ENCODE measurements at places on chromosomes 7 and 10.

DNA sequence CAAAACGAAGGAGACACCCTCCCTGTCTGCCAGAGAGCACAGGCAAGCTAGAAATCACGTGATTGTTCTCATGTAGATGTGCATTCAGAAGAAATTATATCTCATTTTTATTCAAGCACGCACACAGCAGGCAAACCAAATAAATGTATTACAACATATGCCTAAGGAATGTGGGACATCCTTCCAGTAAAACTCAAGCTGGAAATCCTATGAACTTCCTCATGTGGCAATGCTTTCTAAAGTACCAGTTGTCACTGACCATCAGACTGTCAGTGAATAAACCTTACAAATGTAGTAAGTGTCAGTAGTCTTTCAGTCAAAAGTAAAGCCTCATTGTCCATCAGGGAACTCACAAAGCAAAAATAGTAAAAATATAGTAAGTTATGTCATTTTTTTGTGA lies 350.1 kb upstream of the POM121L12 start:
- no peak for DNase-seq
- H3K4me1 ChIP-seq, result peaks cover 4% of the 10 kb centered on the region
- H3K27me3 ChIP-seq, result no peaks in the 10 kb centered on the region
- H3K4me3 ChIP-seq, result no peak overlapping the region

- H3K4me1 ChIP-seq, result no peaks in the 10 kb centered on the region
- H3K27me3 ChIP-seq, result no peaks in the 10 kb centered on the region
- H3K4me3 ChIP-seq, result no peak overlapping the region
- no peaks in the 10 kb centered on the region for H3K36me3 ChIP-seq
- DNase-seq, result no peak
Measured at GRCh38 chr10:73339436-73339835, 19.2 kb downstream of the CFAP70 start.

- no peaks in the 10 kb centered on the region for H3K36me3 ChIP-seq
- H3K27me3 ChIP-seq, result no peaks in the 10 kb centered on the region
- DNase-seq, result no peak
- H3K4me3 ChIP-seq, result no peak overlapping the region
- peaks cover 31% of the 10 kb centered on the region for H3K4me1 ChIP-seq
Measured at GRCh38 chr10:110797416-110797815, 74.3 kb upstream of the PDCD4 start.

DNA sequence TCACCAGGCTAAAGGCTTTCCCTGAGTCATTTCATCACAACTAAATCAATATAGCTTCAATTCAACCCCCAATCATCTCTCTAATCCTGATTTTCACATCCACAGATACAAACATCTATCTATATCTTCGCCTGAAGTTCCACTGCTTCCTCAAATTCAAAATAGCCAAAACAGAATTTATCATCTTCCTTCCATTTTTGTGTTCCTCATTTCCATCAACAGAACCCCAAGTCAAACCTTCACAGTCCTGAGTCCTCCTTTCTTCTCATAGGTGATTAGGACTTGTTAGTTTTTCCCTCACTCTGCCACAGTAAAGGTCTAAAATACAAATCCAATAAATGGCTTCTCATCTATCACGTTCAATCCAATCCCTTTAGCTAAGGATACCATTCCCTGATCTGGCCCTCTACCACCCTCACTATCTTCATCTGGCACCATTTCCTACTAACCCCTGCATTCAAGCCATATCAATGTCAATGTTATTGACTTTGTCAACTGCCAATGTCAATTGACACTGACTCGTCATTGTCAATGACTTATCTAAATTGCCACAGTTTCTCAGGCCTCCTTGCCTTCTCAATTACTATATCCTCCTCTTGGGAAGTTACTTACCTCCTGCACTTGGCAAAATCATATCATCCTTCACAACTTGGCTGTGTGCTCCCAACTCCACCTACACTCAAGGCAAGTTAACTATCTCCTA lies 2.6 kb downstream of the HYCC1 start:
- no peak overlapping the region for H3K27ac ChIP-seq
- H3K27me3 ChIP-seq, result no peaks in the 10 kb centered on the region
- H3K4me1 ChIP-seq, result peaks cover 14% of the 10 kb centered on the region
- no peaks in the 10 kb centered on the region for H3K36me3 ChIP-seq
- no peak overlapping the region for H3K4me3 ChIP-seq

- no peak for DNase-seq
- no peak overlapping the region for H3K27ac ChIP-seq
- H3K36me3 ChIP-seq, result no peaks in the 10 kb centered on the region
- H3K4me1 ChIP-seq, result peaks cover 5% of the 10 kb centered on the region
- no peaks in the 10 kb centered on the region for H3K27me3 ChIP-seq
- H3K4me3 ChIP-seq, result no peak overlapping the region
Measured at GRCh38 chr10:12728494-12728893, 273.0 kb downstream of the CCDC3 start.

GRCh38 chr10:33334153-33334804 lies at the start of gene NRP1:
NRP1 (minus strand) TSS chr10:33334667; CDS start chr10:33334382, 285 bp downstream.
- no peaks in the 10 kb centered on the region for H3K27me3 ChIP-seq
- peak; percentile 47 for DNase-seq
- H3K36me3 ChIP-seq, result no peaks in the 10 kb centered on the region

GRCh38 chr7:81777697-81778096 lies 7.8 kb upstream of the HGF start:
- H3K4me1 ChIP-seq, result no peaks in the 10 kb centered on the region
- no peak overlapping the region for H3K4me3 ChIP-seq
- no peaks in the 10 kb centered on the region for H3K36me3 ChIP-seq
- no peak for DNase-seq
- H3K27me3 ChIP-seq, result no peaks in the 10 kb centered on the region

DNA sequence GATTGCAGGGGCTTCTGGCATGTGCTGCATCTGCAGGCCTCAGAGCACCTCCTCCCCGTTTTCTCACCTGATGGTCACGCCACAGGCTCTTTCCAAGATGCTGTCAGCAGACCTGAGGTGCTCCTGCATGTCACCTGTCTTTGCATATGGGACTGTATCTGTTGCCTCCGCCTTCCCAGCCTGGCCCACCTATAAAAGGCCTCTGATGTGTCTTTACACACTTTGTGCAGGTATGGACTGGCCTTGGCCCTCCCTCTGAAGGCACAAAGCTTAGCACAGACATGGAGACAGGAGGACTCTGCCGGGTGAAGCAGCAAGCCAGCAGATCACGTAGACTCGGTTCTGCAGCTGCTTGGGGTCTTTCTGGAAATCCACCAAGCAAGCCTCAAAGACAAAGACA lies 220.9 kb upstream of the PPP2R2D start:
- DNase-seq, result no peak
- H3K27ac ChIP-seq, result no peak overlapping the region
- no peaks in the 10 kb centered on the region for H3K27me3 ChIP-seq
- no peak overlapping the region for H3K4me3 ChIP-seq

DNA sequence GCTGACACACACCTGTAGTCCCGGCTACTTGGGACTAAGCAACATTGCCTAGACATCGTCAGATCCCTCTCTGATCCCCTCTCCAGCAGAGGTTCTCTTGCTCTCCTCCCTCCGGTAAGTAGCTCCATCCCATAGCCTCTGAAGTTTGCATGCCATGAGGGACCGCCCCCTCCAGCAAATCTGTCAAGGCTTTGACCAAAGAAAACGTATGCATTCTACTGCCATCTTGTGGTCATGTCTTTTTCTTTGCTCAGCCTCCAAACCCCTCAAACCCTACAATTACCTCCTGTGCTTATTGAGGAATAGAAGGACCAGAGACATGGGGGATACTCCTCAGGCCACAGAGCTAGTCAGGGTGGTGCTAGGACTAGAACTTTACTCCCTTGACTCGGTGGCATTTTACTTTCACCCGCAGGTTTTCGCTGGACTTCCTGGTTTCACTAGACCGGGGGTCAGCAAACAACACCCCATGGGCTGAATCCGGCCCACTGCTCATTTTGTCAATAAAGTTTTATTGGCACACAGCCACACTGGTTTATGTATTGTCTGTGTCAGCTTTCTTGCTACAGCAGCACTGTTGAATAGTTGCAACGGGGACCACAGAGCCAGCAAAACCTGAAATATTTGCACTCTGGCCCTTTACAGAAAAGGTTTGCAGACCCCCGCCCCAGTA lies 202.6 kb upstream of the FOXK1 start:
- no peaks in the 10 kb centered on the region for H3K4me1 ChIP-seq
- H3K27me3 ChIP-seq, result no peaks in the 10 kb centered on the region
- no peak overlapping the region for H3K4me3 ChIP-seq
- no peaks in the 10 kb centered on the region for H3K36me3 ChIP-seq

Data from hepatocyte (in vitro differentiated cells).